ENCODE measurements at places on chromosomes 5 and 9.

DNA sequence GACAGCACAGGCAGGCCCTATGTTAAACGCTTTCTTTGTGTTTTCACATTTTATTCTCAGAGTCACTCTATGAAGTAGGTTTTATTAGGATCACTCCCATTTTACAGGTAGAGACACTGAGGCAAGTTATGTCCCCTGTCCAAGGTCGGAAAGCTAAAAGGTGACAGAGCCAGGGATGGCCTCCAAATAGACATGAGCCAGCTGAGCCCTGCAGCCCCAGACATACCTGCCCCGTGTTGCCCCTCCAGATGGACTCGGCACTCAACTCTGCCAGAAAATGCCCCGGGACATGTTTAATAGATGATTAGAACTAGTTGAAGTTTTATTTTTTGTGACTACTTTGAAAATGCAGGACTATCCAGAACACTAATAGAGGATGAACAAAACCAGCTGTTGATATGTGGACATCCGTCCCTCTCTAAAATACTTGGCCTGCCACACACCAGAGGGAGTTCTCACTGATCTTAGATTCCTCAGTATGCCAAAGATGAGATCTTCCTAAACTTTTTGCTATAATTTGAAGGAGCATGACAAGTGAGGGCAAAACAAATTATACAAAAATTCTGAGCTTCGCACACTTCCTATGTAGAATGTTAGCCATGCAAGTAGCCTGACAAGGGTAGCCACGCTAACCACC, 258.6 kb upstream of the ADAMTS16 start:
- no peak for DNase-seq

GRCh38 chr5:51273021-51273420, 110.2 kb upstream of the ISL1 start:
- DNase-seq: no peak

DNA sequence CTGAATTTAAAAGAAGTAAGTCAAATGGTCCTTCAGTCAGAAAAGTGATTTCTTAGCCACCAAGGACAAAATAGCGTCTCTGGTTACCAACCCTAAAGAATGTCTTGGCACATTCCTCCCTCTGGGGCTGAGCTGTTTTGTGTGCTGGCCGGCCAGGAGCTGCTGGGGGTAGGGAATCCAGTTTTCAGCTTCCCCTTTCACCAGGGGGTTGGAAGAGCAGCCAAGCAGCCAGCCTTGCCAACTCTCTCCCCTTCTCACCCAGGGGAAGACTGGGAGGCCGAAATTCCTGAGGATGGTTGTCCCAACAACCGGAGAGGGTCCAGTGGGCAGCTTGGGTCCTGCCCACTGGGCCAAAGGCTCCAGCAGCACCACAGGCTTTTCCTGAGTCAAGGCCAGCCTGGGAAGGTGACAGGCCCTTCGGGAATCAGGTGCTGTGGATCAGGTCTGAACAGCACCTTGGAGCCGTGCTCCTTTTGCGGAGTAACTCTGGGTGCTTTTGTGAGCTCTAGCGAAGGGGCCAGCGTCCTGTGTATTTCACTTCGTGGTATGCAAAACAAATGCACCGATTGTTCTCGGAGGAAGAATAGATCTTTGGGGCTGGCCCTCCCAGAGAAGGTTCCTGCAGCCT, 4.2 kb downstream of the WWC1 start:
- no peak for DNase-seq

- DNase-seq: no peak
These were observed 67.4 kb downstream of the FBN2 start for GRCh38 chr5:128470663-128471062.

DNA sequence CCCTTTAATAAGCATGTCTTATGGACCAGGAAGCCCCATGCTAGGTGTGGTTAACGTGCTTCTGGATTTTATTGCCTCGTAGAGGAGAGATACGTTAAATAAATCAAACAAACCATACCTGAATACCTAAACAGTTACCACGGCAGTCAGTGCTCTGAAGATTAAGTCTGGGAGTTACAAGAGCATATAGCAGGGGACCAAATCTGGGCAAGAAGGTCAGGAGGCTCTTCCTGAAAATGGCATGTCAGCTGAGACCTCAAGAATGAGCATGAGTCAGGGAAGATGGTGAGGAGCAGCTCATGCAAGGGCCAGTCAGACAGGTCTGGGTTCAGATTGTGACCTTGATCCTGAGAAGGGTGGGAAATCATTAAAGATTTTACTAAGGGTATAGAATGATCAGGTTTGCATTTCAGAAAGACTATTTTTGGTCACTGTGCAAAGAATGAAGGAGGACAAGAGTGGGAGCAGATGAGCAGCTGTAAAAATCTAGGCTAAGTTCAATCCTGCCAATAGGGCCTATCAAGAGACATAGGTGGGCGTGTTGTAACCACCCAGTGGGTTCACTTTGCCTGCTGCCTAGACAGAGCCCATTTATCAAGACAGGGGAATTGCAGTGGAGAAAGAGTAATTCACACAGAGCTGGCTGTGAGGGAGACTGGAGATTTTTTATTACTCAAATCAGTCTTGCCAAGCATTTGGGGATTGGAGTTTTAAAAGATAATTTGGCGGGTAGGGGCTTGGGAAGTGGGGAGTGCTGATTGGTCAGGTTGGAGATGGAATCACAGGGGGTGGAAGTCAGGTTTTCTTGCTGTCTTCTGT, 4.8 kb upstream of the ZNF366 start:
- DNase-seq: no peak

DNA sequence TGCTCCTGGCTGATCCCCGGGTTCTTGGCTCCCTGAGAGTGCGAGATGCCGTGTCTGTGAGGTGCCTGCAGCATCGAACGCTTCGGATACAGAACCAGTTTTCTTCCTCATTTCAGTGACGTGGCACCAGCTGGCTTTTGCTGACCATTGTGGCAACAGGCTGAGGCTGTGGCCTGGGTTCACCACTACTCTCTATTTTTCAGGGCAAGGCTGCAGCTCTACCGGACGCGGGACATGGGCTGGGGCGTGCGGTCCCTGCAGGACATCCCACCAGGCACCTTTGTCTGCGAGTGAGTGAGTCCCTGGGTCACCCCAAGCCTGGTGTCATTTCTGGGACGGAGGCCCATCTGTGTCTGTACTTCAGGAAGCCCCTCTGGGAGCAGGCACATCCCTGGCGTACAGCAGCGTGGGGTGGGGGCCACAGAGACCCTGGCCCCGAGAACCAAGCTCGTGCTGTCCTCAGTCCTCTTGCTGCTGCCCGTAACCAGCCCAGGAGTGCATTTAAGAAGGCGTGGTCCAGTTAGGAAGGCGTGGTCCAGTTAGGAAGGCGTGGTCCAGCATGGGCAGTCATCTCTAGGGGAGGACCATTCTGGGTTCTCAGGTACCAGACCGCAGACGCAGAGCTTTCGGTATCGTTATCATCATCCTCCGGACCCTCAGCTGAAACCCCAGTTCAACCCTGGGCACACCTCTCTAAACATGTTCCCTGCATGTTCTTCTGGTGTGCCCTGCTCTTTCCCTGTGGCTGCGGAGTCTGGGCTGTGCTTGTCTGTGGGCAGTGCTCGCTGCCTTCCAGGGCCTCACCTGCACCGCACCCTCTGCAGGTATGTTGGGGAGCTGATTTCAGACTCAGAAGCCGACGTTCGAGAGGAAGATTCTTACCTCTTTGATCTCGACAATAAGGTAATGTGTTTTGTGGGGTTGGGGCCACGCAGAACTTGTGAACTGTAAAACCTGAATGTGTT, 60.1 kb upstream of the CACNA1B start:
- no peak for DNase-seq

DNA sequence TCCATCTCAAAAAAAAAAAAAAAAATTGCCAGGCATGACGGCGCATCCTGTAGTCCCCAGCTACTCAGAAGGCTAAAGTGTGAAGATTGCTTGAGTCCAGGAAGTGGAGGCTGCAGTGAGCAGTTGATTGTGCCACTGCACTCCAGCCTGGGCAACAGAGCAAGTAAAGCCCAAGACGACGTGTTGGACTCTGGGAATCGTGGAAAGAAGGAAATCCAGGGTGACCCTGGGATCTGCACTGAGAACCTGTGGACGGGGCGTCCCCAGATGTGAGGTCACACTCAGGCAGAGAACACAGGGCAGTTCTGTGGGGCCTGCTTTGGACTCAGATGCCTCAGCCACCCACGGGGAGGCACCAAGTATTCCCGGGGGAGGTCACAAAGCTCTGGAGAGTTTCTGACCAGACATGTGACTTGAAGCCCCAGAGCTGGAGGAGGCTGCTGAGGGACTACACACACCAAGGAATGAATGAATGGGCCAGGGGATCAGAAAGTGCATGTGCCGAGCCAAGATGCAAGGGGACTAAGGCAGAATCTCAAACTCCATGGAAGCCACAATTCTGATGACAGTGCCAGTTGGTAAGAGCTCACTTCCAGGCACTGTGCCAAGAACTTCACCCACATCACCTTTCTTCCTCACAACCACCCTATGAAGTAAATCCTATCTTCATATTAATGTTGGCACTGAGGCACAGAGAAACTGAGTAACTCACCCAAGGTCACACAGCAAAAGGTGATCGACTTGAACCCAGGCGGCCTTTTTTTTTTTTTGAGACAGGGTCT, 12.9 kb downstream of the DYNC2I2 start:
- DNase-seq: no peak

DNA sequence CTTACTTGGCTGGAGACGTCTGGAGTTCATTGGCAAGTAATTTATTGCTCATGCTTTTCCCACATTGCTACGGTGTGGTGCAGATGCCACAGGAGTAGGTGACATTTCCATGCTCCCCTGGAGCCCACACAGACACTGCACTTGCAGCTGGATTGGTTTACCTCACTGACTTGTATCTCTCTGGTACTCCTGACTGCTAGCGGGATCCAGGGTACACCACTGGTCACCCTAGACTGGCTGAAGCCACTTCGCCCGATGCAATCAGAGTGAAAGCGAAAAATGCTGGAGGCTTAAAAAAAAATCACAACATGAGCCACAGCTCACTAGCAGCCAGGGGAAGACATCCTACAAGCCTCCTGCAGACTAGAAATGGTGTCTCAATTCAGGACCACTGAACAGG, 32.6 kb upstream of the SLIT3 start:
- DNase-seq: no peak

GRCh38 chr9:133140606-133141005, 19.6 kb upstream of the RALGDS start:
- no peak for DNase-seq

Data from right hindlimb (tissue), 1 donor.